ENCODE measurements at places on chromosomes 16 and 17. TPM values are rescaled to one million over a fixed set of nuclear protein-coding genes. Genes with fewer than 3 reads are reported as not detected.

Gene G6PC1
- total RNA-seq: not detected

Gene PIK3R5
- total RNA-seq: 2.0 TPM

Gene C16orf95
- total RNA-seq: 3.2 TPM

Gene TAT
- total RNA-seq: not detected

Gene ATXN2L
- total RNA-seq: 62.7 TPM

Gene TP53TG3B
- not detected for total RNA-seq

- DNase-seq: no peak
These were observed 975 bp downstream of the CFAP20 start for GRCh38 chr16:58128181-58128631.

GRCh38 chr16:1746693-1747195, 24.6 kb downstream of the NME3 start:
- DNase-seq: no peak

DNA sequence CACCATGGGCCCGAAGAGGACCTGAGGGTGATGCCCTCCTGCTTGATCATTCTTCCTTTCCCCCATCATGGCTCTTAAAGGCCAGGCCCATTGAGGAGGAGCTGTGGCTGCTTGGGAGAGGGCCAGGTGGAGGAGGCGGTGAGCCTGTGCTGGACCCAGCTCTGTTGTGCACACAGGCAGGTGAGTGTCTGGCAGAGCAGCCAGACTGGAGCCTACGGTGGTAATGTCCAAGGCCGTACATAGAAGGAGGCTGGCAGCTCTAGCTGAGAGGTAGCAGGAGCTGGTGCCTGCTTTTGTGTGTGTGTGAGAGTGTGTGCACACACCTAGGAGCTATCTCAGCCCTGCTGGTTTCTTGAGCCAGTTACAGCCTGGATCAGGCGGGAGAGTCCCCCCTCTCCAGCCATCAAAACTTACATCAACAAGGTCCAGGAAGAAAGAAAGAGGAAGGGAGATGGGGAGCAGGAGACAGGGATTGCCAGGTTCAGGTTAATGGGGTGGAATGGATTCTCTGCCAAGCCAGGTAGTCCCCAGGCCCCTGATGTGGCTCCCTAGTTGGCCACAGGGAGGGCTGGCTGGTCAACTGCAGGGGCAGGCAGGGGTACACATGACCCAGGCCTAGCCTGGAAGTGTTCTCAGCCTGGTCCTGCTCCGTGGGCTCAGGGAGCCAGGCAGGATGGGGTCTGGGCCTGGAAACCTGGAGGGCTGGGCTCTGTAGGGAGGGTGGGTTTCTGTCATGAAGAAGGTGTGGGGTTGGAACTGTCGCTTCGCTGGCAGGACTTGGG, 107.1 kb downstream of the RAP1GAP2 start:
- no peak for DNase-seq

- DNase-seq: no peak
These were observed 108.5 kb downstream of the TMEM114 start for GRCh38 chr16:8481810-8482209.

DNA sequence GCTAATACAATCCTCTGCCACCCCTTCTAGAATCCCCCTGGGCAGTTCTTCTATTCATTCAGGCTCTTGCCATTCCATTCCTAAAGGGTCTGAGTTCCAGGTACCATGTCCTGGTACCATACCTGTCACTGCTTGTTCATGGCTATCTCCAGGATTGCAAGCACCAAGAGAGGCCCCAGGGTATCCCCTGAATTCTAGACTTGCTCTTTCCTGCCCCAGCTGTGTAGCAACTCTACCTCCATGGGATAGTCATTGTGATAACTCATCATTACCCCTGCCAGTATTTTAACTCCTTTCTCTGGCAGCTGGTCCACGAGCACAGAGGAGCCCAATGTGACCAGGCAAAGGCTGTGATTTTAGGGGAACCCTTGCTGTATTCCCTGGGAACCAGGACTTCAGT, 143.7 kb upstream of the CDH5 start:
- DNase-seq: no peak

DNA sequence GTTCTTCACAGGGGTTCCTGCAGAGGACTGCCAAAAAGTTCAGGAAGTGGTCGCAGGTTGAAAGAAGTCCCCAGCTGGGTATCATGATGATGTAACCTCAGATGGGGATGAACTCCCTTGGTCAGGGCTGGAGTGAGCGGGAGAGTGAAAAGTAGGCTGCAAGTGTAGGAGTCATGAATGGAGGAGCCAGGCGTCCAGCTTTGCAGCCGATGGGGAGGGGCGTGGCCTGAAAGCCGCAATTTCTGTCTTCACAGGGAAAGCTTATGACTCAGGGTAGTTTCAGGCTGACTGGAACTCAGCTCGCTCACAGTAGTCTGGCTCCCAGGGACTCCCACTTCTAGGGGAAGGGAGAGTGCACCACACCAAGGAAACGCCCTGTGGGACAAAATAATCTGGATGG, 70.0 kb upstream of the HS3ST3A1 start:
- no peak for DNase-seq

DNA sequence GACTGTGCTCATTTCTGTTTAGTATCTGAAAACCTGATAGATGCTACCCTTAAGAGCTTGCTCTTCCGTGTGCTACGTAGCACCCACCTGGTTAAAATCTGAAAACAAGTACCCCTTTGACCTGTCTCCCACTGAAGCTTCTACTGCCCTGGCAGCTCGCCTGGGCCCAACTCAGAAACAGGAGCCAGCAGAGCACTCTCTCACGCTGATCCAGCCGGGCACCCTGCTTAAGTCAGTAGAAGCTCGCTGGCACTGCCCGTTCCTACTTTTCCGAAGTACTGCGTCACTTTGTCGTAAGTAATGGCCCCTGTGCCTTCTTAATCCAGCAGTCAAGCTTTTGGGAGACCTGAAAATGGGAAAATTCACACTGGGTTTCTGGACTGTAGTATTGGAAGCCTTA, 18.9 kb downstream of the NTAN1 start:
- peak; percentile 53 for DNase-seq

DNA sequence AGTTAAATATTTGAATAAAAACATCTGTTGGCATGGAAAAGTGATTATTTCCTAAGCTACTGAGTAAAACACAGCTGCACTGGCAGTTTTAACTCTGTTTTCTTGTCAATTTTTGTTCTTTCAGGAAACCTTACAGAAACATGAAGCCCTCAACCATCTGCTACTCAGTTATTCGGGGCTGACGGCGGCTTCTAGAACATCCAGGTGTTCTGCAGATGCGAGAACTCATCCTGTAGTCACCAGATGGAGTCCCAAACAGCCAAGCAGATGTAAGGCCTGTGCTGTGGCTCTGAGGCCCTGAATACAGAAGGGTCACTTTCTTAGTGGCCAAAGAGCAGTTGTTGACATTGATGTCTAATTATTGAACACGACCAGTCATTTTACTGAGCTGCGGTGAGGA, 15.5 kb downstream of the ARSG start:
- peak; percentile 24 for DNase-seq

GRCh38 chr17:28388106-28388505, 16.6 kb downstream of the SARM1 start:
- DNase-seq: no peak

- no peak for DNase-seq
These were observed 2.8 kb downstream of the SH2B1 start for GRCh38 chr16:28866454-28866804.

DNA sequence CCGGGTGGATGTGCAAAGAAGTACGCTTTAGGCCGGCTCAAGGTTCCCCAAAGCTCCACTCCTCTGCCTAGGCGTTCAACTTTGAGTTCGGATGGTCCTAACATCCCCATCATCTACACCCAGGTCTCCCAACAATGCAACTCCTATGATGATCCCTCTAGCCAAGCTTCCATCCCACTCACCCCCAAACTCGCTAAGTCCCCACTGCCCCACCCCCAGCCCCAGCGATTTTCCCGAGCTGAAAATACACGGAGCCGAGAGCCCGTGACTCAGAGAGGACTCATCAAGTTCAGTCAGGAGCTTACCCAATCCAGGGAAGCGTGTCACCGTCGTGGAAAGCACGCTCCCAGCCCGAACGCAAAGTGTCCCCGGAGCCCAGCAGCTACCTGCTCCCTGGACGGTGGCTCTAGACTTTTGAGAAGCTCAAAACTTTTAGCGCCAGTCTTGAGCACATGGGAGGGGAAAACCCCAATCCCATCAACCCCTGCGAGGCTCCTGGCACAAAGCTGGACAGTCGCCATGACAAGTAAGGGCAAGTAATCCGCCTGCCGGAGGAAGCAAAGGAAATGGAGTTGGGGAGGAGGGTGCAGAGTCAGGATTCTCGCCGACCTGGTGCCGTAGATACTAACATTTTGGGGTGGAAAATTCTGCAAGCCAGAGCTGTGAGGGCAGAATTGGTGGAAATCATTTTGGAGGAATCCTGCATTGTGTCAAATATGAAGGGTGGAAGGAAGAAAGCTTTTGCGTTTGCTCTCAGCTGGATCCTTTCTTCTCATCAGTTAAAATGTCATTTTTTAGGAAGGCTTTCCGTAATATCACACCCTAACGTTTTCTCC, at the start of gene TP53:
Gene TP53, minus strand, starts transcription at position 419 of the 836 bp plus-strand sequence. CDS start 10,896 bp downstream, outside the sequence.
- DNase-seq: peak; percentile 94

GRCh38 chr16:57798953-57799599, 3.2 kb downstream of the KIFC3 start:
- no peak for DNase-seq

GRCh38 chr17:39635614-39636176, 1.2 kb upstream of the STARD3 start:
- no peak for DNase-seq

DNA sequence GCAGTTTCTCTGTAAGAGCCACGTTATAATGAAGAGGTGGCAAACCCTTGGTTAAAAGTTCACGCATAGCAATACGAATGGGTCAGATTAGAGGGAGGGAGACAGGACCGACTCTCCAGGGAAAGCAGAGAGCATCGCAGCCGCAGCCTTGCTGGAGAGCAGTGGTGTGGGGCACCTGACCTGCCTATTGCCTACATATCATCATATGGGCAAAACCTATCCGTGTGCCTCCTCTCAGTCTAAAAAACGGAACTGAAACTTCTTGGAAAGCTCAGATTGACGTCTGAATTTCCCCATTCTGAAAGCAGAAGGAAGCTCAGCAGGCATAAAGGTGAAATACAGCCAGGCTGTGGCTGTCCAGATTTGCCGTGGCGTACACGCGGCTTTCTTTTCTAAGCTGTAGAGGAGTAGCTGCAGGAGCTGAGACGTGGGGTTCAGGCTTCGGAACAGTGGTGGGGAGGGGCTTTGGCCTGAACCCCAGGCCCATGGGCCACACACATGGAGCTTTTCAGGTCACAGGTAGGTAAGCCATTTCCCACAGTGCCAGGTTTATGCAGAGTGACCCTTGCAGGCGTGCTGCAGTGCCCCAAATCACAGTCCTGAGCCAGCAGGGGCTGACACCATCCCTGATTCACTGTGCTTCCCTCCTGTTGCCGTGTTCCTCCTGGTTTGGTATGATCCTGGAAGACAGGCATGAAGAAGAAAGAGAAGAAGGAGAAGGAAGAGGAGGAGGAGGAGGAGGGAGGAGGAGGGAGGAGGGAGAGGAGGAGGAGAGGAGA, 41.6 kb upstream of the TNRC6C start:
- no peak for DNase-seq

- DNase-seq: no peak
These were observed 1.7 kb upstream of the RAB11FIP4 start for GRCh38 chr17:31389657-31390381.

DNA sequence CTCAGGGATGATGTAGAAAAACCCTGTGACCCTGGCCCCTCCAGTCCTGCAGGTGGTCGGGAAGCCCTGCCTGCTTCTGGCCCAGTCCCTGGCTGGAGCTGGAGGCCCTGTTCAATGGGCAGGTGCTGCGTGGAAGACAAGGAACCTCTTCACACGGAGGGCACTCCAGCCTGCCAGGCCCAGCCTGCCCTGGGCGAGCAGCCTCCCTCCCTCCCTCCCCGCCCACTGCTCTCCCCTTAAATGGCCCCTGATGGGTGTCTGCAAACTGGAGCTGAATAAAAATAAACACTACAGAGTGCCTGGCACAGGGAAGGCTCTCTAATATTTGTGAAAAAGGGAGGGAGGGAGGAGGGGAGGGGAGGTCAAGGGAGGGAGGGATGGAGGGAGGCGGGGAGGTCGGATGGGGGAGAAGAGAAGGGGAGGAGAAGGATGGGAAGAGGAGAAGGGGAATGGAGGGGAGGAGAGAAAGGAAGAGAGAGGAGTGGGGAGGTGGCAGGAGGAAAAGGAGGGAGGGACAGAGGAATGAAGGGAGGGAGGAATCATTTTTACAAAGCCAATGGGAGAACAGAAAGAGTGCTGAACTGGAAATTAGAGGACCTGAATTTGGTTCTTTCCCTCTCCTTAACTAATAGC, 222.8 kb upstream of the TNRC6C start:
- no peak for DNase-seq
